A549 treated with CORT108297 at 1 μM for 4 hours (cell line): ENCODE measurements at places on chromosomes 12 and 14. TPM values are rescaled to one million over a fixed set of nuclear protein-coding genes. Genes with fewer than 3 reads are reported as not detected.

The CCDC184 gene
- 3.1 to 4.2 TPM (median 4.1 TPM) in 5 replicates for total RNA-seq

The IRAK3 gene
- 0.16 to 0.28 TPM (median 0.18 TPM) in 5 replicates for total RNA-seq

The RDH16 gene
- 0.05 to 0.18 TPM (median 0.10 TPM) in 5 replicates for total RNA-seq

The GPR132 gene
- 0.37 to 0.81 TPM (median 0.68 TPM) in 5 replicates for total RNA-seq

The CFAP251 gene
- 1.1 to 1.3 TPM (median 1.2 TPM) in 5 replicates for total RNA-seq

The KMT2D gene
- 34.1 to 40.1 TPM (median 36.7 TPM) in 5 replicates for total RNA-seq

The TSHR gene
- not detected in 5 replicates for total RNA-seq

The PTPN21 gene
- 7.6 to 10.5 TPM (median 8.7 TPM) in 5 replicates for total RNA-seq

The ARHGAP9 gene
- total RNA-seq, result 0.26 to 0.73 TPM (median 0.36 TPM) in 5 replicates

The ENDOU gene
- total RNA-seq, result not detected in 5 replicates

The BCL11B gene
- total RNA-seq, result 0.18 to 0.24 TPM (median 0.21 TPM) in 5 replicates

The FAM186B gene
- total RNA-seq, result 0.08 to 0.16 TPM (median 0.12 TPM) in 5 replicates

The MUCL1 gene
- not detected in 5 replicates for total RNA-seq

The TIGAR gene
- 36.6 to 44.1 TPM (median 42.9 TPM) in 5 replicates for total RNA-seq

The KIF5A gene
- 0.10 to 0.36 TPM (median 0.24 TPM) in 5 replicates for total RNA-seq

The AMN1 gene
- total RNA-seq, result 9.4 to 12.5 TPM (median 12.0 TPM) in 5 replicates
